ENCODE measurements at places on chromosomes 11 and 22.

DNA sequence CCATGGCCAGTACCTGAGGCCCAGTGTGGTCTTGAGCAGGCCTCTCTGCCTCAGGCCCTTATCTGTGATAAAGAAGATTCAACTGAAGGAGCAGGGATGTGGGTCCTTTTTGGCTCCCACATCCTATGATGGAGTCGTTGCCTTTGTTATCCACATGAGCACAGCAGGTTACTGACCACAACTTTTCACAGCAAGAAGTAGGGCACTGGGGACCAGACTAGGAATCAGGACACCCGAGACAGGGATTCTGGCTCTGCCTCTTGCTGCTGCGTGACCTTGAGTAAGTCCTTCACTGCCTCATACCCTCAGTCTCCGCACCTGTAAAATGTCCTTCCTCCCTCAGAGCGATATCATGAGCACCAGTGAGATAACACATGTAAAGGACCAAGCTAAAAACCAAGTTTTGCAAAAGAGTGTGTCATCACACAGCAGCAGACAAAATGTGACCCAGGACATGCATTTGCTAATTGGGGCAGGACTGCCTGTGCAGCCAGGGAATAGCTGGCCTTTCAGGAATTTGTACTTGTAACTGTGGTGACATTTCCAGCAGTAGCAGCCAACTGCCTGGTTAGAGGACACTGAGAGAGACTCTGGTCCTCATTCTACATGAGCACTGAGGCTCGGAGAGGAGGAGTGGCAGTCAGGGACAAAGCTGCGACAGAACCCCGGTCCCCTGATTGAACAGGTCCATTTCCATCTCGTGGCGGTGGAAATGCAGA, 13.2 kb upstream of the SMIM35 start:
- no peak for DNase-seq

DNA sequence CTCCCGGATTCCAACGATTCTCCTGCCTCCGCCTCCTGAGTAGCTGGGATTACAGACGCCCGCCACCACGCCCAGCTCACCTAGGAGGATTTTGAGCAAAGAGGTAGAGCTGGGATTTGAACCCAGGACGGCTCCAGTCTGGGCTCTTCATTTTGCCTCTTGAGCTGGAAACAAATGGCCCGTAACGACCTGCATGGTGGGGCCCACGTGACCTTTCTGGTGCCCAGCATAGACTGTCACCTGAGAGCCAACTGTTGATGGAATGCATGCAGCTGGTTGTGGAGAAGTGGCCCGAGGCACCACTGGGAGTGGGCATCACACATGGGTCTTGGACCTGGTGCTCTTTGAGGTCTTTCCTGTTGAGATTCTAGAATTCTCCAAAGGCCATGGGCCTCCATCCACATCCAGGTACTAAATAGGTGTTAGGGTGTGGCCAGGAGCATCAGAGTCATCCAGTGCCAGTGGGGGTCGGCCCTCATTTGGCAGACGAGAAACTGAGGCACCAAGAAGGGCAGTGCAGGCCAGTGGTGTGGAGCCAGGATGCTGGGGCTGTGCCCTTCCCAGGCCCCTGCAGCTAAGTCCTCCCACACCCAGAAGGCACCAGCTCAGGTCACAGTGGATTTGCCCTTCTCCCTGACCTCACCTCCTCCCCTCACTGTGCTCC, 3.9 kb downstream of the ATF4 start:
- DNase-seq: no peak

DNA sequence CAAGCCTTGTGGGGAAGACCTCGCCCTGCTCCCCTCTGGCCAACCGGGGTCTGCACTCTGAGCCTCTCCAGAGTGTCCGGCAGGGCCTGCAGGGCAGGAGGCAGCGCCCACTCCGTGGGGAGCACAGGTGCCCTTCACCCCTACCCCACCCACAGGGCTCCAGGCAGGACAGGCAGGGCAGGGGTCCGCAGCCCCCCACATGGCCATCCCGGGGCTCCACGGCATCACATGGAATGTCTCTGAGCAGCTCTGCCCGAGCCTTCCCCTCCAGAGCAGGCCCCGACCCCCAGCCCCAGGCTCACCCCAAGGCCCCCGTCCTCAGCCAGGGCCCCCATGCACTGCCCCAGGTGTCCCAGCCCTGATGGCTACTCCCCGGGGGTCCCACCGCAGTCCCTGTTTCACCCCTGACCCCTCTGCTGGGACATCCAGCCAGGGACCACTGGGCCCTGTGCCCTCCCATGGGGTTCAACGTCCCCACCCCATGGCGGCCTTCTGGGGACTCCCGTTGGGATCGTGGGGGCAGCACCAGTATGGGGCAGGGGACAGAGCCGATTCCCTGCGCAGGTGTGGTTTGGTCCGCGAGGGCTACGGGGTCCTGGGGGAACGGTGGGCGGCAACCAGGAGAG, 77.7 kb downstream of the BRD1 start:
- no peak for DNase-seq

DNA sequence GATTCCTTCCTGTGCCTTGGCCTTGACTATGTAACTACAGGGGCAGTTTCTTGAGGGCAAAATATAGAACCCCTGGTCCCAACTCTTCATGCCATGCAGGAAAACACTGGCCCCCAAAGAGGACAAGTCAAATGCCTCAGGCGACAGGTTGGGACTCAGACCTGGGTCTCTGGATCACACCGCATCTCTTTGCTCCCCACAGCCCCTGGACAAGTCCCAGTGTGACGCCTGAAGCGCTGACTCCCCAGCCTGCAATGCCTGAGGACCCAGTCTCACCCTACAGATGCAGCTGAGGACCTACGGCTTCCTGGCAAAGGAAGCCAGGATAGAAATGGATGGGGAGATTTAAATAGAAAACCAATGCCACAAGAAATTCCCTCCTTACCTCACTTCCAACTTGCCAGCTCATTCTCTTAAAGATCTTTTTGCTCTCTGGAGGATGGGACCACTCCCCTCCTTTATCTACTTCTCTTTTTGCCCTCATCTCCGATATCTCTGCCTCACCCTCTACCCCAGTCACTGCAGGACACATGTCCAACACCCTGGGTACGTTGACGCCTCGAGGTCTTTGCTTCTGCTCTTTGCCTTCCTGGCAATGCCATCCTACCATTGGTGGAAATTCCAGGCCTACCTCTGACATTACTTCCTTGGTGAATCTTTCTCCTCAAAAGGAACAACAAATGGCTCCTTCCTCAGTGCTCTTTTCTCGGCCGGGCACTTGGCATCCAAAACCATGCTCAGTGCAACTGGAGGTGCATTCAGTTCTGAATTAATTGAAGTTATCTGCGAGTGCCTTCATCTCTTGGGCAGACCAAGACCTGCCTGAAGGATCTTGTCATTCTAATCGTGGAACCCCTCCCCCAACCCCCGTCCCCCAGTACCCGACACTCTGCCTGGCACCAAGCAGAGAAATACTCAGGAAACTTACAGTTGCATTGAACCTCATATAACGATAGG, 2.0 kb upstream of the PRDM11 start:
- no peak for DNase-seq

DNA sequence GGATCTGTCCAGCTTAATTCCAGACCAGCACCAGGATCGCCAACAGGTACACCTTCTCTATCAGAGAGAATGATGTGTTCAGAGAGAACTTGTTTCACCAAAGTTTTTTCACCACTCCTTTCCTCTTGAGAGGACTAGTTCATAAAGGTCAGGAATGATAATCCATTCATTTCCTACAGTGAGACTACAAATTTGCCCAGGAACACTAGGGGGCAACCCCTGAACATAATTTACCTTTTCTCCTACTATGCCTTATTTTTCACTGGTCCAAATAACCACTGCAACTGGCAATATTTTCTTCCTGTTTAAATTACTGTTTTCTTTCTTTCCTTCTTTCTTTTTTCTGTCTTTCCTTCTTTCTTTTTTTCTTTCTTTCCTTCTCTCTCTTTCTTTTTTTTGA, 22.5 kb downstream of the CAVIN3 start:
- no peak for DNase-seq

DNA sequence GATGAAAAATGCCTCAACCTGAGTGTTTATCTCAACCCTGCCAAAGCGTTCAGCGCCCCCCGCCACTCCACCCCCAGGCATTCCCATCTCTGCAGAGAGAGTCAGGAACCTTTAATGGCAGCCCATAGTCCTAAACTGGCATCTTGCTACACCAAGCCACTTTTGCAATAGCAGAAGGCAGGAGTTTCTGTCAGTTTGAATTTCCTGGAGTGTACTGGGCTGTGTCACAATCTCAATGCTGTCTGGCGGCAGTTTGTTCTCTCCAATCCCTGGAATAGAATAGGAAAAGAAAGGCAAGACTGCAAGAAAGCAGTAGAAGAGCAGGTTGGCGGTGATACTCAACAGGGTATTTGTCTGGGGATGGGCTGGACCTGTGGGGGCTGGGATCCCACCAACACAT, 32.9 kb upstream of the FLI1 start:
- DNase-seq: no peak

DNA sequence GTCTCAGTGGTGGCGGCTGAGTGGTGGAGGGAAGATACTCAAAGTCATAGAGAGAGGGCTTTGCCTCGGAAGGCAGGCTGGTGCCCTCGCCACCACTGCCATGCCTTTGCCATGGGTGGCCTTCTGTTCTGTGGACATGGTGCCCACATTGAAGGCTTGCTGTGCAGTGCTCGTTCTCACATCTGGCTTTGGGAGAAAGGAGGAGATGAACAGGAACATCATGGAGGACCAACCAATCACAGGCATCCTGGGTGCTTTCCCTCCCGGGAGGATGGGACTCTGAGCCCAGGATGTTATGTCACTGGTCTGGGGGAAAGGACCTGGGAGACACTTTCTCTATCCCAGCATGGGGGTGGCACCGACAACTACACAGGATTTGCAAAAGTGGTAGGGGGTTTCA, 82.3 kb upstream of the NARS2 start:
- no peak for DNase-seq

GRCh38 chr11:19907008-19907579, 194.5 kb downstream of the NAV2 start:
- DNase-seq: no peak

DNA sequence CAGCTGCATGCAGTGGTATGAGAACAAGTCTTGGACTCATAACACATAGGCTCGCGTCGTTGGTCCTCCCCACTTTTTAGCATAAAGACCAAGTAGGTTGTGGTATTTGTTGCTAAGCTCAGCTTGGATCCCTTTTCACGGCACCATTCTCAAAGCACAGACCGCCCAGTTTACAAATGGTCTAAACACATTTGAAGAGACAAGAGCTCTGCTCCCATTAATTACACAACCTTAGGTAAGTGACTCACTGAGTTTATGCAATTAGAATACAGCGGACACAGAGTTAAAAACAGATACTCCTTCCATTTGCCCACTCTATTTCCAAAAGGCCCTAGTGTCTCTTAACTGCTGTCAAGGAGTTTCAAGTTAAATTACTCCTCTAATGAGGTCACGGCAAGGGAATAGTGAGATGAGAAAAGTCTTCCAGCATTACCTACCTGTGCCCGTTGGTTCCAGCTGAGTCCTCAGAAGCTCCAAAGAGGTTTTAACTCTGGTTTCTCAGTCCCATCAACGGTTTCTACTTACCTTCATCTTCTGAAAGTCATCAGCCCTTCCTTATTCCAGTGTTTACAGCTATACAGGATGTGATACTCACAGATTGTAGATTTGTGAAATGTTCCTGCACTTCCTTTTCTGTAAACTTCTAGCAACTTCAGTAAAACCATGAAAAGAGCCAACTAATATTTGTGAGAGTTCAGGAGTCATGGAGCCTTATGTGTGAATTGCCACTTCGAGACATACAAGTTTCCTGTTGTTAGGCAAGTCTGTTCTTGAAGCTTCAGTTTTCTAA, at the start of gene MS4A6A:
MS4A6A (minus strand) TSS at position 543 of the 790 bp plus-strand sequence. CDS start 1,356 bp downstream, outside the sequence.
- no peak for DNase-seq

DNA sequence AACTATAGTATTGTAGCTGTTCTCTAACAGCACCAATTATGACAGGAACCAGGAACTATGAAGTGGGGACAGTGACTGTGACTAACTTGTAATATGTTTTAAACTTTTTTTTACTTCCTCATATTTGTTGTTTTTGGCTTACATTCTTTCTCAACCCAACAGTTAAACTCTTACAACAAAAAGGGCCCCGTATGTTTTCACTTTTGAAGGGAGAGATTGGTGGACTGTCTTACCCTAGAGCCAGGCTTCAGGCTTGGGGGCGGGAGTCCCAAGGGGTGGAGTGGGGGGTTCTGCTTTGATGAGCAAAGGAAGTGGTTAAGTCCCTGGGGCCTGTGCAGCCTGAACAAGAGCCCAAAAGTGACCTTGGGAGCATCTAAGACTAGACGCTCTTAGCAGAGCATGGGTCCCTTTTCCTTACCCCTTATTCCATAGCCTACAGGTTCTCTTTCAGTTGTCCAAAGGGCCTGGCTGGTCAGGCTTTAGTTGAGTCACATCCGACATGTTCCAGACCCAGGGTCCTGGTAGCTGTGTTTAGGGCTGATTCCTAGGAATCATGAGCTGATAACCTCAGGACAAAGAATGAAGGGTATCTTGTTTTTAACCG, 38.8 kb downstream of the STIM1 start:
- no peak for DNase-seq

- DNase-seq: no peak
These were observed 128.1 kb upstream of the TOP3B start for GRCh38 chr22:22110548-22111266.

Data from activated CD8-positive, alpha-beta memory T cell treated with anti-CD3 and anti-CD28 coated beads for 4 hours (primary cell).